ENCODE measurements at places on chromosomes 13 and 19.

- DNase-seq = no peak
Measured at GRCh38 chr13:24557081-24557480, 44.5 kb upstream of the PARP4 start.

GRCh38 chr19:38120471-38121025, 103.5 kb downstream of the DPF1 start:
- DNase-seq = no peak

DNA sequence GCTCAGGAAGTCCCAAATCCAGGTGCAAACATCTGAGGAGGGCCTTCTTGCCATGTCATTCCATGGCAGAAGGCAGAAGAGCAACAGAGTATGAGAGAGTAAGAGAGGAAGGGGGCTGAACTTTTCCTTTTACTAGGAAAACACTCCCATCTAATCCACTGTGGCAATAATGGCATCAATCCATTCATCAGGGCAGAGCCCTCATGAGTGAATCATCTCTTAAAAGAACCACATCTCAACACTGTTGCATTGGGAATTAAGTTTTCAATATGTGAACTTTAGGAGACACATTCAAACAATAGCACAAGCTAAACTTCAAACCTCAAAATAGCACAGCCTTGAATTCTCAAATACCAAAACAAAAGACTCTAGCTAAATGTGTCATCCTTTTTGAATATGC, 264.5 kb downstream of the KCTD12 start:
- no peak for DNase-seq

DNA sequence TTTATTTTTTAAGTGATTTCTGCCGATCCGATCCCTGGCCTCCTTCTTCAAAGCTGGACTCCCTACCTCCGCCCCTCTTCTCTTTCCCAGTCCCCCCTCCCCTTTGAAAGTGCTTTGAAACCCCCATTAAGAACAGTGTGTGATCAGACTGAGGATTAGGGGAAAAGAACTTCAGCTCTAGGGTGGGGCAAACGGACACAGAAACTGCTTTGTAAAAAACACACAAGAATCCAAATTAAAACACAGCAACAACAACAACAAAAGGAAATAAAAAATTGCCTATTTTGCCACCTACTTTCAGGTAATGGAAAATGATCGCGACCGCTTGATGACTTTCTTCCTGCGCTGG, 1.4 kb downstream of the SPRY2 start:
- no peak for DNase-seq

GRCh38 chr13:28022848-28023518, 34.5 kb upstream of the URAD start:
- no peak for DNase-seq

GRCh38 chr13:97372936-97373335, 61.0 kb upstream of the RAP2A start:
- DNase-seq = no peak

GRCh38 chr19:51293571-51294210, 17.8 kb upstream of the IGLON5 start:
- no peak for DNase-seq

DNA sequence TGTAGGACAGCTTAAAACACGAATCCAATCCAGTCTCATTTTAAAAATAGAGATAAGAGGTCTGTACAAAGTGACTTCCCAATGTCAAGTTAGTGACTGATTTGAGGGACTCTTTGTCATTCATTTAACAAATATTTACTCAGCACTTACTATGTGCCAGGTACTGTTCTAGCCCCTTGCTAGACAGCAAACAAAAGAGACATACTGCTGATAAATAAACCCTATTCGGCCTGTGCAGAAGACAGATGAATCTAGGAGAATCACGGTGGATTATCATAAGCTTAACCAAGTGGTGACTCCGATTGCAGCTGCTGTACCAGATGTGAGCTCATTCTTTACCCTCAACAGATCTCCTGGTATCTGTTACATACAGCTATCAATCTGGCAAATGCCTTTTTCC, 6.4 kb upstream of the ELF1 start:
- DNase-seq = no peak

All from suppressor macrophage (primary cell).